Stimulated activated naive CD8-positive, alpha-beta T cell treated with anti-CD3 and anti-CD28 coated beads, Interleukin-15, Interleukin-2, amounts not matched to agents 100 U/mL and 50 U/mL, for 24 hours (primary cell): ENCODE measurements at places on chromosomes 5 and 9.

- no peak for DNase-seq
These were observed 95.2 kb downstream of the ERBIN start for GRCh38 chr5:66021585-66021984.

- DNase-seq: no peak
These were observed 189.9 kb upstream of the VCAN start for GRCh38 chr5:83281658-83282057.

DNA sequence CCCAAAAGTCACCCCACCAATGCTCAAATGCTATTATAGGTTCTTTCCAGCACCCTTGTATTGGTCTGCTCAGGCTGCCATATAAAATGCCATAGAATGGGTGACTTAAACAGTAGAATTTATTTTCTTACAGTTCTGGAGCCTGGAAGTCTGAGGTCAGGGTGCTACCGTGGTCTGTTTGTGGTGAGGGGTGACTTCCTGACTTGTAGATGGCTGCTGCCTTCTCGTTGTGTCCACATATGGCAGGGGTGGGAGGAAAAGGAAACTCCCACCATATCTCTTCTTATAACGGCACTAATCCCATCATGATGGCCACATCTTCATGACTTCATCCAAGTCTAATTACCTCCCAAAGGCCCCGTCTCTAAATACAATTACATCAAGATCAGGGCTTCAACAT is 257.8 kb upstream of the TARS1 start:
- DNase-seq: no peak

GRCh38 chr5:93805616-93806379 is 64.4 kb upstream of the POU5F2 start:
- no peak for DNase-seq

GRCh38 chr5:170330568-170331054 is 33.0 kb upstream of the LCP2 start:
- no peak for DNase-seq

- no peak for DNase-seq
These were observed 223.6 kb downstream of the NMUR2 start for GRCh38 chr5:152181461-152181860.
